Thoracic aorta endothelial cell (primary cell): ENCODE measurements at places on chromosomes 4 and X. TPM values are rescaled to one million over a fixed set of nuclear protein-coding genes. Genes with fewer than 3 reads are reported as not detected.

The RAI2 gene
- 0.65 and 0.80 TPM in 2 replicates for total RNA-seq

The BMP3 gene
- not detected in 2 replicates for total RNA-seq

The IRAK1 gene
- total RNA-seq, result 72.7 and 88.6 TPM in 2 replicates

The BEX4 gene
- 19.3 and 24.3 TPM in 2 replicates for total RNA-seq

The IL2RG gene
- not detected in 2 replicates for total RNA-seq

The RS1 gene
- total RNA-seq, result not detected in 2 replicates

The EGF gene
- not detected in 2 replicates for total RNA-seq

The ZNF157 gene
- total RNA-seq, result under 0.01 TPM in 1 of 2 replicates, not detected in the other

The STOX2 gene
- 0.22 and 0.27 TPM in 2 replicates for total RNA-seq

The GYPA gene
- not detected in 2 replicates for total RNA-seq

The GPR143 gene
- total RNA-seq, result 2.7 and 3.3 TPM in 2 replicates

The GATA1 gene
- not detected in 2 replicates for total RNA-seq

The SCRG1 gene
- under 0.01 and 0.07 TPM in 2 replicates for total RNA-seq

The SLC25A14 gene
- 11.3 and 16.4 TPM in 2 replicates for total RNA-seq

The XPNPEP2 gene
- not detected in 2 replicates for total RNA-seq

The LRCH2 gene
- 4.5 and 9.2 TPM in 2 replicates for total RNA-seq

The RAB33A gene
- 0.27 and 0.43 TPM in 2 replicates for total RNA-seq

The GUF1 gene
- total RNA-seq, result 32.5 and 38.4 TPM in 2 replicates

The CSAG2 gene
- total RNA-seq, result not detected in 2 replicates

The MFSD8 gene
- 25.4 and 28.2 TPM in 2 replicates for total RNA-seq

The SPANXN2 gene
- total RNA-seq, result not detected in 2 replicates

The BEX1 gene
- 0.27 and 0.57 TPM in 2 replicates for total RNA-seq

The C4orf54 gene
- not detected in 2 replicates for total RNA-seq

The COL25A1 gene
- total RNA-seq, result 0.27 and 7.8 TPM in 2 replicates

The PITX2 gene
- 0.13 TPM in 1 of 2 replicates, not detected in the other for total RNA-seq

The NCAPG gene
- total RNA-seq, result 104 and 139 TPM in 2 replicates

The P2RY10 gene
- total RNA-seq, result not detected in 2 replicates

The CT45A2 gene
- total RNA-seq, result not detected in 2 replicates

The FABP2 gene
- not detected in 2 replicates for total RNA-seq

The SRPK3 gene
- not detected in 2 replicates for total RNA-seq

The LUZP4 gene
- total RNA-seq, result not detected in 2 replicates

The MGST2 gene
- 97.9 and 118 TPM in 2 replicates for total RNA-seq

The DNAAF6 gene
- total RNA-seq, result not detected in 2 replicates

The SPACA5 gene
- not detected in 2 replicates for total RNA-seq

The GPR34 gene
- not detected in 2 replicates for total RNA-seq

The PAK3 gene
- total RNA-seq, result 0.13 and 1.1 TPM in 2 replicates

The PJA1 gene
- total RNA-seq, result 15.3 and 15.8 TPM in 2 replicates

The FAM156B gene
- 6.5 and 8.2 TPM in 2 replicates for total RNA-seq

The KLF8 gene
- total RNA-seq, result 3.3 and 3.7 TPM in 2 replicates

The PTTG2 gene
- total RNA-seq, result not detected in 2 replicates

The HS3ST1 gene
- 2.9 and 4.9 TPM in 2 replicates for total RNA-seq

The MAGEB10 gene
- not detected in 2 replicates for total RNA-seq

The SLC34A2 gene
- total RNA-seq, result not detected in 2 replicates

The NXF2 gene
- total RNA-seq, result not detected in 2 replicates

The BGN gene
- 13.4 and 34.2 TPM in 2 replicates for total RNA-seq

The FAM3A gene
- 14.5 and 18.2 TPM in 2 replicates for total RNA-seq

The HDX gene
- total RNA-seq, result 12.1 and 13.4 TPM in 2 replicates
